Sigmoid colon (tissue), 7 donors: ENCODE measurements at places on chromosomes 1 and 21. TPM values are rescaled to one million over a fixed set of nuclear protein-coding genes. Genes with fewer than 3 reads are reported as not detected.

RGL1 gene
- 23.8 TPM for total RNA-seq

ERVH48-1 gene
- not detected for total RNA-seq

S100A8 gene
- 103 TPM for total RNA-seq

PRAMEF27 gene
- total RNA-seq: not detected

HMCN1 gene
- total RNA-seq: 22.7 TPM

AMIGO1 gene
- 9.4 TPM for total RNA-seq

NOS1AP gene
- total RNA-seq: 7.8 TPM

KRTAP10-11 gene
- not detected for total RNA-seq

PIGP gene
- 12.5 TPM for total RNA-seq

LYPD8 gene
- total RNA-seq: not detected

OVAAL gene
- not detected for total RNA-seq

PPT1 gene
- total RNA-seq: 70.4 TPM

GRCh38 chr21:25496825-25497482 is 110.3 kb downstream of the MRPL39 start:
- H3K4me3 ChIP-seq: no peak overlapping the region
- no peaks in the 10 kb centered on the region for H3K4me1 ChIP-seq
- no peaks in the 10 kb centered on the region for H3K36me3 ChIP-seq
- H3K27me3 ChIP-seq: no peaks in the 10 kb centered on the region
- DNase-seq: no peak

GRCh38 chr1:100299521-100300222 is 33.7 kb downstream of the RTCA start:
- H3K27me3 ChIP-seq: no peaks in the 10 kb centered on the region
- H3K4me3 ChIP-seq: no peak overlapping the region
- H3K27ac ChIP-seq: no peak overlapping the region
- DNase-seq: no peak
- H3K4me1 ChIP-seq: no peaks in the 10 kb centered on the region

- H3K4me3 ChIP-seq: no peak overlapping the region
- no peaks in the 10 kb centered on the region for H3K4me1 ChIP-seq
- no peaks in the 10 kb centered on the region for H3K27me3 ChIP-seq
- no peak overlapping the region for H3K27ac ChIP-seq
- DNase-seq: no peak
Measured at GRCh38 chr1:50300297-50300696, 122.9 kb downstream of the DMRTA2 start.

- no peak overlapping the region for H3K4me3 ChIP-seq
- H3K4me1 ChIP-seq: peaks cover 8% of the 10 kb centered on the region
- H3K27me3 ChIP-seq: no peaks in the 10 kb centered on the region
- no peak for DNase-seq
Measured at GRCh38 chr1:57162607-57163261, 196.9 kb upstream of the C8B start.

DNA sequence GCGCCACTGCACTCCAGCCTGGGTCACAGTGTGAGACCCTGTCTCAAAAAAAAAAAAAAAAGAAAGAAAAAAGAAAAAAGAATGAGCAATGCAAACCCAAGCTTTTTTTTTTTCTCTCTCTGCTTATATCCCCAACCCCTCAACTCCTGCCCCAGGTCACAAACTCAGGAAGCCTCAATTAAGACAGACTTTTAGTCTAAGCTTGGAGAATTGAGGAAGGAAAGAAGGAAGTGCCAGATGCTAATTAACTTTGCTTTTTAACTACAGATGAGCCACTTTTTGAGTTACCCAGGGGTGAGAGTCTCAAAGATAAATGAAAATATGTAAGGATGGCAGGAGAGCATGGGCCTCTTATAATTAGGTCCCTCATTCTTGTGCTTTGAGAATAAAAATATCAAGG is 33.3 kb downstream of the PIK3CD start:
- no peak for DNase-seq
- no peak overlapping the region for H3K4me3 ChIP-seq
- no peak overlapping the region for H3K27ac ChIP-seq
- H3K36me3 ChIP-seq: no peaks in the 10 kb centered on the region

- no peaks in the 10 kb centered on the region for H3K4me1 ChIP-seq
- H3K27me3 ChIP-seq: no peaks in the 10 kb centered on the region
- no peak overlapping the region for H3K27ac ChIP-seq
- no peaks in the 10 kb centered on the region for H3K36me3 ChIP-seq
- H3K4me3 ChIP-seq: no peak overlapping the region
Measured at GRCh38 chr1:67465375-67465774, 35.2 kb upstream of the SERBP1 start.

GRCh38 chr1:178020968-178021640 is 51.2 kb upstream of the SEC16B start:
- no peak overlapping the region for H3K4me3 ChIP-seq
- H3K36me3 ChIP-seq: peaks cover 14% of the 10 kb centered on the region
- no peaks in the 10 kb centered on the region for H3K4me1 ChIP-seq
- no peak for DNase-seq

- H3K4me3 ChIP-seq: no peak overlapping the region
- DNase-seq: no peak
- H3K4me1 ChIP-seq: no peaks in the 10 kb centered on the region
Measured at GRCh38 chr1:110585481-110585880, 20.7 kb downstream of the KCNA2 start.

- DNase-seq: no peak
- H3K4me1 ChIP-seq: peaks cover 8% of the 10 kb centered on the region
- no peaks in the 10 kb centered on the region for H3K27me3 ChIP-seq
- no peak overlapping the region for H3K27ac ChIP-seq
Measured at GRCh38 chr1:71364236-71364635, 283.4 kb upstream of the ZRANB2 start.

DNA sequence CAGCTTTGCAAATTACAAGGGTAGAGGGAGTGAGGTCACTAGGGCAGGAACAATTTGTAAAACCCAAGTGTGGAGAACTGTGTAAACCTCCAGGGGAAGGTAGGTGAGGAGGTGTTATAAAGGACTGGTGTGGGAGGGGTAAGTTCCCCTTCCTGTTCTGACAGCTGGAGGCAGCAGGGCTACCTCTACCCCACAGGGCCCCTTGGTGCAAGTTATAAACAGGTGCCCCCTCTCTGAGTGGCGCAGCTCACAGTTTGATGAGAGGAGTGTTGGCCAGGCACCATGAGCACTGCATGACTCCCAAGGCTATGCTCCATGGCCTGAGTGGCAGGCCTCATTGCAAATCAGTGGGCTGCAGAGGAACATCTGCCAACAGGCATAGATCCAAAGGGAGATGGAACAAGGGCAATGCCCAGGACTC is 41.0 kb downstream of the MFSD2A start:
- H3K36me3 ChIP-seq: no peaks in the 10 kb centered on the region
- no peak for DNase-seq
- H3K4me1 ChIP-seq: no peaks in the 10 kb centered on the region
- no peak overlapping the region for H3K27ac ChIP-seq

GRCh38 chr21:24895885-24896734 is 711.2 kb downstream of the MRPL39 start:
- H3K4me1 ChIP-seq: no peaks in the 10 kb centered on the region
- no peaks in the 10 kb centered on the region for H3K27me3 ChIP-seq
- H3K27ac ChIP-seq: no peak overlapping the region
- no peak overlapping the region for H3K4me3 ChIP-seq

GRCh38 chr1:28326515-28326914 is 2.3 kb upstream of the MED18 start:
- no peak overlapping the region for H3K4me3 ChIP-seq
- peaks cover 3% of the 10 kb centered on the region for H3K36me3 ChIP-seq
- peaks cover 19% of the 10 kb centered on the region for H3K4me1 ChIP-seq

DNA sequence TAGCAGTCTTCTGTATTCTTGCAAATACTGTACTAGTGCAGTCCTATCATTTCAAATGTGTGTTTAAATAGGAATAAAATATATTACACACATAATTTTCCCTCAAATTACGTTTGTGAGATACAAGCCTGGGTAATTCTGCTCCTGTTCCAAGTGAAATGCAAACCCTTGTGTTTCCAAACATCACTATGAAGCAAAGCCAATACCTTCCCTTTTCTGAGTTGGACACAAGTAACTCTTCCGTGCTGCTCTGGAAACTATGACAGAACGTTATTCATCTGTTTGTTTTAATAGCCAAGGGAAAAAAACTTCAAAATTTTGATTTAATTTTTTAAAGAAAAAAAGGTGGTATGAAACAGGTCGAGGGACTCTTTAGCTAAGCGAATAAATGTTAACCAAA is 73.7 kb upstream of the UBE2U start:
- no peak overlapping the region for H3K4me3 ChIP-seq
- H3K36me3 ChIP-seq: no peaks in the 10 kb centered on the region
- no peaks in the 10 kb centered on the region for H3K27me3 ChIP-seq
- no peak for DNase-seq
- H3K27ac ChIP-seq: no peak overlapping the region

DNA sequence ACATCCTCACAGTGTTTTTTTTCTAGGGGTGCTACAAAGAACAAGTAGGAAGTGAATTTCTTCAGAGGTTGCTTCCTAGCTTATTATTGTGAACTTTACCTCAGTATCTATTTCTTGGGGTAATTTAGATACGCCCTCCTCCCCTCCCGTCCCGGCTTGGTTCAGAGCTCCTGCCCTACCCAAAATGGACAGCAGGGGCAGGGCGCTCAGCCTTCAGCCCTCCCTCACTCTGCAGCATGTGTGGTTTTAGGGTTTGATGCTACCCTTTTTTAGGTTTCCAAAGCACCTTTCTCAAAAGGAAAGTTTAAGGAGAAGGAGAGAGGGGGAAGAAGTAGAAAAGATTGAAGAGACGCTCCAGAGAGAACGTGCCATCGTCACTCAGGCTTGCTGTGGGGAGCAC is 16.9 kb upstream of the POGK start:
- no peak overlapping the region for H3K27ac ChIP-seq
- no peaks in the 10 kb centered on the region for H3K27me3 ChIP-seq
- H3K4me1 ChIP-seq: no peaks in the 10 kb centered on the region
- no peaks in the 10 kb centered on the region for H3K36me3 ChIP-seq
- H3K4me3 ChIP-seq: no peak overlapping the region
- DNase-seq: no peak

- H3K4me1 ChIP-seq: no peaks in the 10 kb centered on the region
- peak; percentile 86 for DNase-seq
- H3K4me3 ChIP-seq: no peak overlapping the region
- H3K27me3 ChIP-seq: no peaks in the 10 kb centered on the region
Measured at GRCh38 chr1:32684167-32684811, 18.3 kb downstream of the SYNC start.

- H3K36me3 ChIP-seq: no peaks in the 10 kb centered on the region
- no peaks in the 10 kb centered on the region for H3K27me3 ChIP-seq
- no peak overlapping the region for H3K4me3 ChIP-seq
- H3K4me1 ChIP-seq: no peaks in the 10 kb centered on the region
Measured at GRCh38 chr1:176049582-176049981, 157.5 kb downstream of the COP1 start.

GRCh38 chr1:204370176-204370575 is 10.4 kb upstream of the PLEKHA6 start:
- no peak for DNase-seq
- H3K4me3 ChIP-seq: no peak overlapping the region
- H3K27me3 ChIP-seq: no peaks in the 10 kb centered on the region
- no peaks in the 10 kb centered on the region for H3K36me3 ChIP-seq
- no peaks in the 10 kb centered on the region for H3K4me1 ChIP-seq
- no peak overlapping the region for H3K27ac ChIP-seq

DNA sequence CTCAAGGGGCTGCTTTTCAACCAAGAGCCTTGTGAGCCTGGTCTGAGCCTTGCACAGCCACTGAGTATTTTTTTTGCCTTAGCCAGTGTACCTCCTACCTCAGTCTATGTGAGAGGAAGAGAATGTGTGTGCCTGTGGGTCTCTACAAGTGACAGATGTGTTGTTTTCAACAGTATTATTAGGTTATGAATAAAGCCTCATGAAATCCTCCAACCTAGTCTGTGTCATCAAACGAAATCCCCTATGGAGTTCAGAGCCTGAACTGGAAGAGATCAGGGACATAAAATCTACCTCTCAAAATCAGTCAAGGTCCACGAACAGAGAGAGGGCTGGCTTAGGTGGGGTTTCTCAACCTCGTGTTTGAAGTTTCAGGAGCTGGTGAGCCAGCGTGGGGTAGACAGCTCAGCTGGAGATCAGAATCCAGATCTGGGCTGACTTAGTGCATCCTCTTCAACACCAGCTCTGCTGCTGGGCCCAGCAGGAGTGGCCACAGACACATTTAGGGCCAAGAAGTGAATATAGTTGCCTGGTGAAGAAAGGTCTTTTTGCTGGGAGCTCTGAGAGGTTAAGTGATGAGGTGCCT is 8.2 kb downstream of the XKR8 start:
- no peak for DNase-seq
- H3K36me3 ChIP-seq: peaks cover 11% of the 10 kb centered on the region
- H3K27me3 ChIP-seq: no peaks in the 10 kb centered on the region
- H3K27ac ChIP-seq: peak overlapping the region; percentile 23
- H3K4me1 ChIP-seq: no peaks in the 10 kb centered on the region
- no peak overlapping the region for H3K4me3 ChIP-seq

- no peak for DNase-seq
- no peaks in the 10 kb centered on the region for H3K36me3 ChIP-seq
- H3K27ac ChIP-seq: no peak overlapping the region
- H3K4me1 ChIP-seq: peaks cover 19% of the 10 kb centered on the region
- H3K4me3 ChIP-seq: no peak overlapping the region
Measured at GRCh38 chr1:25675729-25676476, 59.3 kb downstream of the MAN1C1 start.

DNA sequence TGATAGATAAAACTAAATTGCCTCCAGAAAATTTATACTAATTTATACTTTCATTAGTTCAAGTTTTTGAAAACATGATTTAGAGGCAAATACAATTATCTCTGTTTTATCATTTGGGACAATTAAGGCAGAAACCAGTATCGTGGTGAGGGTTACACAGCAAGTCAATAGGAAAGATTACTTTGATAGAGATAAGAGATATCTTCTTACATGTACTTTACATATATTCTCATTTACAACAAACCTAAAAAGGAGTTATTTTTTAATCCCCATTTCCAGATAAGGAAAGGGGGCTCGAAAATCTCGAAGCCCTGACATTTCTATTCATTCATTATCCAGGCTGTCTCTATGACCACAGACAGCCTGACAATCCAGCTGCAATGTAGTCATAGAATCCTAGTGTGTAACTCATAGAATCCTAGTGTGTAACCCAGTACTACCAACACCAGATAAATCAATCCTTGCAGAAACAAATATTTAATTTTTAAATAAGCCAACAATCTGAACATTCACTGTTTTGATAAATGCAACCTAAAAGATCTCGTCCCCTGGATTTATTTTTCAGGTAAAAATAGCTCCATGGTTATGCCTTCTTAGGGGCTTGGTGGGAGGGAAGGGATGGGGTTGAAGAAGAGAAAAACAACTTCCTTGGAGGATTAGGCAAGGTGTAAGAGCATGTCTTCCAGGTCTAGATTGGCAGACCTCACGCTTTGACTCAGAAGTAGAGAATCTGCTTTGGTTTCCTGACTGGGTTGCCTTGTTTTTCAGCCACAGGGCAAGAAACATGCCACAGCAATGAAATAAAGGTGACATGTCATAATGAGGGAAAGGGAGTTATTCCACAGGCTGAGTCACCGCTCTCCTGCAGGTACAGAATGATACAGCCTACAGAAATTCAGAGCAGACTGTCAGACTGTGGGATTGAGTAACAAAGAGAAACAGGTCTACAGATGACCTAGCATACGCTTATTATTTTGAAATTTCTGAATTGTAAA is 45.6 kb downstream of the IRF2BP2 start:
- H3K4me3 ChIP-seq: no peak overlapping the region
- DNase-seq: no peak
- H3K4me1 ChIP-seq: no peaks in the 10 kb centered on the region
- no peaks in the 10 kb centered on the region for H3K36me3 ChIP-seq
- H3K27ac ChIP-seq: peak overlapping the region; percentile 7
